ENCODE measurements at places on chromosomes 1 and 21. TPM values are rescaled to one million over a fixed set of nuclear protein-coding genes. Genes with fewer than 3 reads are reported as not detected.

AMY1C gene
- total RNA-seq: not detected

NBPF4 gene
- total RNA-seq: not detected

LYPD8 gene
- total RNA-seq: 0.34 TPM

ZNF687 gene
- 18.3 TPM for total RNA-seq

KRTAP10-5 gene
- not detected for total RNA-seq

C1QA gene
- not detected for total RNA-seq

C8B gene
- total RNA-seq: not detected

PAPPA2 gene
- under 0.01 TPM for total RNA-seq

C1orf94 gene
- not detected for total RNA-seq

IFI44 gene
- total RNA-seq: 184 TPM

CHODL gene
- not detected for total RNA-seq

IKBKE gene
- 13.4 TPM for total RNA-seq

ZNF593OS gene
- not detected for total RNA-seq

C1QTNF12 gene
- not detected for total RNA-seq

ERG gene
- 0.34 TPM for total RNA-seq

TSPAN1 gene
- not detected for total RNA-seq

FCER1G gene
- total RNA-seq: 0.67 TPM

IFI16 gene
- total RNA-seq: 302 TPM

TMEM69 gene
- 17.1 TPM for total RNA-seq

SNX7 gene
- 39.0 TPM for total RNA-seq

TRIM46 gene
- 2.5 TPM for total RNA-seq

AIM2 gene
- not detected for total RNA-seq

UMODL1 gene
- not detected for total RNA-seq

LSM10 gene
- total RNA-seq: 11.0 TPM

ARMH1 gene
- total RNA-seq: 2.8 TPM

TDRKH gene
- 2.2 TPM for total RNA-seq

LMX1A gene
- total RNA-seq: not detected

S100A2 gene
- 0.34 TPM for total RNA-seq

C1orf141 gene
- not detected for total RNA-seq

LAMB3 gene
- total RNA-seq: 2.4 TPM

CD1B gene
- not detected for total RNA-seq

LGR6 gene
- not detected for total RNA-seq

ACTN2 gene
- total RNA-seq: 0.34 TPM

FCRLA gene
- total RNA-seq: 48.9 TPM

LRRC3 gene
- total RNA-seq: 1.7 TPM

ATP1A2 gene
- not detected for total RNA-seq

SPATA1 gene
- total RNA-seq: not detected
